Osteoblast (primary cell): ENCODE measurements at places on chromosomes 6 and 20. TPM values are rescaled to one million over a fixed set of nuclear protein-coding genes. Genes with fewer than 3 reads are reported as not detected.

DNA sequence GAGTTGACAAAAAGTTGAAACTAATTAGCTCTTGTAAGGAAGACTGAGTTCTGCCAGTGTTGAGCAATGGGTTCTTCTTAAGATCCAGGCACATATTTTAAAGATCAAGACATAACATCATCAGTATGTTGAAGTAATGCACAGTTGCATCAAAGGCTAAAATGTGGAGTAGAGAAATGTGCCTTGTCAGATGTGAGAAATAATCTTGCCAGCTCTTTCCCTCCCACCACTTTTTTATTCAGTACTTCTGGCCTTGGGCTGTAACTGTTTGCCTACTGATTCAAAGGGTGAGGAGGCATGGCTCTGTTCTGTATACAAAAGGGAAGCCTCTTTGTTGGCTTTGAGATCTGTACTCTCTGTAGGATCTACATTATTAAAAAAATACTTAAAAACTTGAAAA is 13.1 kb downstream of the PKIB start:
- no peaks in the 10 kb centered on the region for H3K4me1 ChIP-seq
- no peaks in the 10 kb centered on the region for H3K27me3 ChIP-seq
- no peak overlapping the region for H3K27ac ChIP-seq

GRCh38 chr6:14254505-14254904 is 136.9 kb downstream of the CD83 start:
- DNase-seq, result no peak
- H3K36me3 ChIP-seq, result no peaks in the 10 kb centered on the region
- no peaks in the 10 kb centered on the region for H3K4me1 ChIP-seq
- no peaks in the 10 kb centered on the region for H3K27me3 ChIP-seq

Gene TMEM170B
- total RNA-seq, result 3.8 and 4.0 TPM in 2 replicates

DNA sequence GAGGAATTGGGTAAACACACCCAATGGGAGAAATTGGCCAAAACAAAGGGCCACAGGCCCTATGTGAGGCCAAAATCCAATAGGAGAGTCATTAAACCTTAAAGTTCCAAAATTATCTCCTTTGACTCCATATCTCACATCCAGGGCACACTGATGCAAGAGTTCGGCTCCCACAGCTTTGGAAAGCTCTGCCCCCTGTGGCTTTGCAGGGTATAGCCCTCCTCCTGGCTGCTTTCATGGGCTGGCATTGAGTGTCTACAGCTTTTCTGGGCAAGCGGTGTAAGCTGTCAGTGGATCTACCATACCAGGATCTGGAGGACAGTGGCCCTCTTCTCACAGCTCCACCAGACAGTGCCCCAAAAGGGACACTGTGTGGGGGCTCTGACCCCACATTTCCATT is 160.5 kb downstream of the ADGRG6 start:
- H3K4me1 ChIP-seq, result no peaks in the 10 kb centered on the region
- DNase-seq, result no peak
- no peaks in the 10 kb centered on the region for H3K36me3 ChIP-seq
- H3K27me3 ChIP-seq, result peaks cover 2% of the 10 kb centered on the region

- no peak overlapping the region for H3K27ac ChIP-seq
- H3K27me3 ChIP-seq, result peaks cover 17% of the 10 kb centered on the region
- H3K4me1 ChIP-seq, result no peaks in the 10 kb centered on the region
- H3K36me3 ChIP-seq, result no peaks in the 10 kb centered on the region
- H3K4me3 ChIP-seq, result no peak overlapping the region
Measured at GRCh38 chr20:2421247-2421646, 40.5 kb downstream of the TGM6 start.

- no peaks in the 10 kb centered on the region for H3K27me3 ChIP-seq
- peaks cover 4% of the 10 kb centered on the region for H3K4me1 ChIP-seq
- no peak overlapping the region for H3K4me3 ChIP-seq
- no peaks in the 10 kb centered on the region for H3K36me3 ChIP-seq
- H3K27ac ChIP-seq, result no peak overlapping the region
Measured at GRCh38 chr6:110728501-110728900, 86.8 kb downstream of the CDK19 start.

DNA sequence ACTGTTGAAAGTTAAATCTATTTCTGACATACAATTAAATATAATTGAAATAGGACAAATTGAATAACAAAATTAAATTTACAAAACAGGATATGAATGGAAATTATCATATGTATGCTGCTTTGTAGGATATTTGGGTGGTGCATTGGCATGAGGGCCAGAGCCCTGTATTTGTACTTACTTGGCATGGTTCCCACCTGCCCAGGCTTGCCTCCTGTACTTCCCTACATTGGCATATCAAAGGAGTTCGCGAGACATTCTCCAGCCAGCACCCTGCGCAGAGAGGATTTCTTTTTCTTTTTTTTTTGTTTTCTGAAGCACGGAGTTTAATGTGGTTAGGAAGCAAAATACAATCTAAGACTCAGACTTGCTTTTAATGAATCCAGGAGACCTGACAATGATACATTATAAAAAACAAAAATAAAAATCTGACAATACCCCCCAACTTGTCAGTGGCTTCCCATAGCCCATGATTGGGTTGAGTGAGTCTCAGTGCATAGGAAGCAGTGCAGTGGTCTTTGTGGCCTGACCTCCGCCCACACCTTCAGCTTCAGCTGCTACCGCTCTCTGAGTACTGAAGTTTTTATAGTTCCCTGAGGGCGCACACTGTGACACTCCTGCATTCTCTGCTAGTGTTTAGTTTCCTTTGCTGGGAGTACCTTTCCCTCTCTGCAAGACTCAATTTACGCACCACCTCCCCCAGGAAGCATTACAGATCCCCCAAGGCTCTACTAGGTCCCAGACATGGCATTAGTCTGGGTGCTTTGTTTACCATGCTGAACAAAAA is 440.8 kb downstream of the UTRN start:
- H3K27ac ChIP-seq, result no peak overlapping the region
- DNase-seq, result no peak
- peaks cover 19% of the 10 kb centered on the region for H3K4me1 ChIP-seq
- no peaks in the 10 kb centered on the region for H3K27me3 ChIP-seq
- H3K36me3 ChIP-seq, result peaks cover 5% of the 10 kb centered on the region
- no peak overlapping the region for H3K4me3 ChIP-seq

DNA sequence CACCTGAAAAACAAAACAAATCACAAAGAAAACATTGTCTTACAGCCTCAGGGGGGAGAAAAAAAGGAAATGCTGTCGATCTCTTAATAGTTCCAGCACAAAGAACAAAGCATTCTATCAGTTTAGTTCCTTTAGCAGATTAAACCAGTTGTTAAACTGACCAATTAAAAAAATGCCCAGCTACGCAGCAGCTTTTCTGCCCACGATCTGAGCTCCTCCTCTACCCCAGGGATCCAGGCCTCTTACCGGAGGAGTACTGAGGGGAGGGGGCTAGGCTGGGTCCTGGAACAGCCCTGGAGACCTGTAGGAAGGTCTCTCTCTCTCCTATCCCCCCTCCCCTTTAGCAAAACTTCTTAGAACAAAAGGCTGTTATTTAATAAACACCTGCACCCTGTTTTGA is 13.4 kb downstream of the PTK7 start:
- no peaks in the 10 kb centered on the region for H3K36me3 ChIP-seq
- peaks cover 37% of the 10 kb centered on the region for H3K4me1 ChIP-seq
- no peak for DNase-seq
- no peak overlapping the region for H3K27ac ChIP-seq

Gene TNFRSF21
- 1.4 and 2.1 TPM in 2 replicates for total RNA-seq

Gene EDN1
- total RNA-seq, result 0.88 and 1.4 TPM in 2 replicates

Gene SNPH
- 9.4 and 10.0 TPM in 2 replicates for total RNA-seq
